ENCODE measurements at places on chromosomes 2 and 18. TPM values are rescaled to one million over a fixed set of nuclear protein-coding genes. Genes with fewer than 3 reads are reported as not detected.

Gene FLACC1
- total RNA-seq = 1.3 TPM

Gene ARHGAP15
- total RNA-seq = not detected

Gene ASPRV1
- total RNA-seq = 0.33 TPM

Gene MAP2
- total RNA-seq = 51.0 TPM

Gene FIGN
- total RNA-seq = 1.5 TPM

Gene WDR12
- total RNA-seq = 31.1 TPM

Gene CD28
- total RNA-seq = not detected

Gene C2orf78
- total RNA-seq = not detected

Gene SLC9A4
- total RNA-seq = not detected

Gene SFXN5
- total RNA-seq = 13.9 TPM

Gene IKZF2
- 8.2 TPM for total RNA-seq

Gene IL1R1
- 110 TPM for total RNA-seq

Gene LRRC30
- total RNA-seq = not detected

Gene EVA1A
- 16.2 TPM for total RNA-seq

Gene SPC25
- total RNA-seq = not detected

Gene TMEM247
- not detected for total RNA-seq

Gene ALPP
- total RNA-seq = not detected

Gene TLX2
- total RNA-seq = not detected

Gene IL36G
- not detected for total RNA-seq

Gene RAB1A
- total RNA-seq = 63.4 TPM

Gene MYO1B
- 151 TPM for total RNA-seq

Gene ANKRD36
- total RNA-seq = 25.2 TPM

Gene NT5DC4
- not detected for total RNA-seq

Gene PLA2R1
- 8.3 TPM for total RNA-seq

Gene FAM228A
- total RNA-seq = 0.99 TPM

Gene MBP
- 3.6 TPM for total RNA-seq

Gene ANKRD30BL
- total RNA-seq = not detected

Gene AKAIN1
- total RNA-seq = not detected

Gene INO80D
- total RNA-seq = 5.1 TPM
